ENCODE measurements at places on chromosomes 3 and 15.
A peak's percentile ranks its signal among the peaks of the same experiment; 100 is the strongest.

DNA sequence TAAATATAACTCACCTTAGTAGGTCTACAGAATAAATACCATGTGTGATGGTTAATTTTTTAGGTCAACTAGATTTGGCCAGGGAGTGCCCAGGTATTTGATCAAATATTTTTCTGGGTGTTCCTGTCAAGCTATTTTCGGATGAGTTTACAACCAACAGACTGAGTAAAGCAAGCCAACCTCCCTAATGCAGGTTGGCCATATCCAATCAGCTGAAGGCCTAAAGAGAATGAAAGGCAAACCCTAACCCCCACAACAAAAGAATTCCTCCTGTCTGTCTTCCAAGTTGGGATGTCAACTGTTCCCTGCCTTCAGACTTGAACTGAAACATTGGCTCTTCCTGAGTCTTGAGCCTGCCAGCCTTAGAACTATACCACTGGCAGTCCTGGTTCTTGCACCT, 28.6 kb downstream of the TASOR start:
- no peaks in the 10 kb centered on the region for H3K27me3 ChIP-seq
- DNase-seq: no peak
- H3K36me3 ChIP-seq: peaks cover 15% of the 10 kb centered on the region

GRCh38 chr3:75768303-75769017, 16.9 kb downstream of the ZNF717 start:
- DNase-seq: no peak
- no peak overlapping the region for H3K4me3 ChIP-seq
- H3K27ac ChIP-seq: no peak overlapping the region
- no peaks in the 10 kb centered on the region for H3K4me1 ChIP-seq
- no peaks in the 10 kb centered on the region for H3K36me3 ChIP-seq

DNA sequence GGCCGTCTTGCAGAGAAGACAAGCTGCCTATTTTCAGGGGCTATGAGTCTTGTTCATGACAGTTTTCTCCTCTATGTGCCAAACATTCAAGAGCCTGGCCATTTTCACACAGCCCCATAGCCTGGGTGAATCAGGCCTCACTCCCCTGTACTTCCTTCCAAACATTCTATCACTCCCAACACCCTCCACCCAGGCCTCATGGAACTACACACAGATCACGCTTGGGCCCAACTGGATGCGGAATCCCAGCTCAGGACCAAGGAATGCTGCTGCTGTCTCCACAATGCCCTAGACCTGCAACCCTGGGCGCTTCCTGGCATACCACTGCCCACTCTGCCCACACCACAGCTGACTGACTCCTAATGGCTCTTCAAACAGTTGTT, 39.4 kb upstream of the PCSK6 start:
- H3K27me3 ChIP-seq: no peaks in the 10 kb centered on the region
- no peak overlapping the region for H3K4me3 ChIP-seq
- peak overlapping the region; percentile 14 for H3K27ac ChIP-seq

- H3K4me3 ChIP-seq: no peak overlapping the region
- peak overlapping the region; percentile 52 for H3K27ac ChIP-seq
- no peaks in the 10 kb centered on the region for H3K27me3 ChIP-seq
- peak; percentile 35 for DNase-seq
- peaks cover 12% of the 10 kb centered on the region for H3K4me1 ChIP-seq
Measured at GRCh38 chr15:68609629-68610028, 30.8 kb downstream of the CORO2B start.

GRCh38 chr3:172179680-172180399, 140.5 kb downstream of the FNDC3B start:
- H3K4me1 ChIP-seq: no peaks in the 10 kb centered on the region
- H3K27ac ChIP-seq: no peak overlapping the region

- no peak overlapping the region for H3K27ac ChIP-seq
- H3K4me3 ChIP-seq: no peak overlapping the region
- no peak for DNase-seq
- H3K36me3 ChIP-seq: no peaks in the 10 kb centered on the region
- no peaks in the 10 kb centered on the region for H3K27me3 ChIP-seq
- no peaks in the 10 kb centered on the region for H3K4me1 ChIP-seq
Measured at GRCh38 chr3:72601060-72601459, 247.2 kb downstream of the SHQ1 start.

DNA sequence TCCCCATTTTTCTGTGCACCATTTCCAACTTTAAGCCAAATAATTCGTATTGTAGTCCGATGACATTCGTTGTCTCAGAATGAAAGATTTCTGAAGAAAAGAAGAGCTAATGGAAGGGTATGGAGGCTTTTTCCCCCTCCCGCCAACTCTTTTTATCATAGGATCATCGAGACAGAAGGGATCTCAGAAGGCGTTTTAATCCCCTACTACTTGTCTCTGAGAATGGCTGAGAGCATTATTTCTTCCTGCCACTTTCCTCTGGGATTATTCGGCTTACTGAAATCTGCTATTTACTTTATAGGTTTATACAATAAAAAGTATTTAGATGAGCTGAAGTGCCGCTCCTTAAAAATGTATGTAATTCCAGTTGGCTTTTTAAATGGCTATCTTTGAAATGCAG, 789.8 kb downstream of the EDEM1 start:
- no peak overlapping the region for H3K4me3 ChIP-seq
- no peak overlapping the region for H3K27ac ChIP-seq
- H3K27me3 ChIP-seq: no peaks in the 10 kb centered on the region
- no peaks in the 10 kb centered on the region for H3K4me1 ChIP-seq

- peaks cover 4% of the 10 kb centered on the region for H3K4me1 ChIP-seq
- no peaks in the 10 kb centered on the region for H3K36me3 ChIP-seq
- H3K27ac ChIP-seq: no peak overlapping the region
- H3K27me3 ChIP-seq: peaks cover 10% of the 10 kb centered on the region
- no peak overlapping the region for H3K4me3 ChIP-seq
Measured at GRCh38 chr3:184227481-184227935, 1.9 kb upstream of the VWA5B2 start.

DNA sequence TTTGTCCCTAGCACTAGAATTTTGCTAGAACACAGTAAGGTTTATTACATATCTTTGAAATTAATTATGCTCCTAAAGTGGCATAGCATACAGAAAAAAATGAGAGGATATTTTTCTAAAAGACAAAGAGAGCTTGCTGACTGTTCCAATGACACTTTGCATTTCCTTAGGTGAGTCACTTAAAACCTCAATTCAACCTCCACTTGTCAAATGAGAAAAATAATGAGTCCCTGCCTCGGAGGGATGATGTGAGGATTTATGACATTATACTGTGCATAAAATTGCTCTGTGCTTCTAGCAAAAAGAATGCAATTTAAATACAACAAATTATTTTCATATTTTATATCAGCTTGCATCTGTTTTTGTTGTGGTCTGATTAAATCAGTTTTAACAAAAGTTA, 1417.0 kb upstream of the ALCAM start:
- no peaks in the 10 kb centered on the region for H3K4me1 ChIP-seq
- no peak overlapping the region for H3K27ac ChIP-seq
- H3K4me3 ChIP-seq: no peak overlapping the region
- no peaks in the 10 kb centered on the region for H3K27me3 ChIP-seq

- peaks cover 6% of the 10 kb centered on the region for H3K36me3 ChIP-seq
- H3K27me3 ChIP-seq: no peaks in the 10 kb centered on the region
- no peaks in the 10 kb centered on the region for H3K4me1 ChIP-seq
- no peak overlapping the region for H3K4me3 ChIP-seq
- H3K27ac ChIP-seq: no peak overlapping the region
Measured at GRCh38 chr3:38255627-38256026, 10.0 kb upstream of the SLC22A13 start.

- H3K4me1 ChIP-seq: no peaks in the 10 kb centered on the region
- H3K27me3 ChIP-seq: no peaks in the 10 kb centered on the region
- H3K4me3 ChIP-seq: no peak overlapping the region
- H3K36me3 ChIP-seq: no peaks in the 10 kb centered on the region
Measured at GRCh38 chr15:90654233-90655136, 62.7 kb upstream of the BLM start.

GRCh38 chr3:96994988-96995387, 180.6 kb downstream of the EPHA6 start:
- no peaks in the 10 kb centered on the region for H3K36me3 ChIP-seq
- H3K27me3 ChIP-seq: no peaks in the 10 kb centered on the region
- no peaks in the 10 kb centered on the region for H3K4me1 ChIP-seq
- DNase-seq: no peak
- H3K27ac ChIP-seq: no peak overlapping the region

DNA sequence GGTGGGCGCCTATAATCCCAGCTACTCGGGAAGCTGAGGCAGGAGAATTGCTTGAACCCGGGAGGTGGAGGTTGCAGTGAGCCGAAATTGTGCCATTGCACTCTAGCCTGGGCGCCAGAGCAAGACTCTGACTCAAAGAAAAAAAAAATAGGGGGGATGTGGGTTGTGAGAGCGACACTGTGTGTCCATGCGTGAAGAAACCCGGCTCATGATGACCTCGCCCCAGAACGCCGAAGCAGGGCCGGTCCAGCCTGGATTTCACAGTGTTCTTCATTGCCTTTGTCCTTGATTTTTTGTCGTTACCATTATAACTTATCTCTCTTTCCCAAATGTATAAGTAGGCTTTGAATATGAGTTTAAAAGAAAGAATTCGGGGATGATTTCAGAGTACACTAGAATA, 128.7 kb downstream of the PGPEP1L start:
- no peaks in the 10 kb centered on the region for H3K4me1 ChIP-seq
- no peaks in the 10 kb centered on the region for H3K27me3 ChIP-seq
- H3K27ac ChIP-seq: no peak overlapping the region
- H3K4me3 ChIP-seq: no peak overlapping the region
- DNase-seq: no peak
- H3K36me3 ChIP-seq: no peaks in the 10 kb centered on the region

DNA sequence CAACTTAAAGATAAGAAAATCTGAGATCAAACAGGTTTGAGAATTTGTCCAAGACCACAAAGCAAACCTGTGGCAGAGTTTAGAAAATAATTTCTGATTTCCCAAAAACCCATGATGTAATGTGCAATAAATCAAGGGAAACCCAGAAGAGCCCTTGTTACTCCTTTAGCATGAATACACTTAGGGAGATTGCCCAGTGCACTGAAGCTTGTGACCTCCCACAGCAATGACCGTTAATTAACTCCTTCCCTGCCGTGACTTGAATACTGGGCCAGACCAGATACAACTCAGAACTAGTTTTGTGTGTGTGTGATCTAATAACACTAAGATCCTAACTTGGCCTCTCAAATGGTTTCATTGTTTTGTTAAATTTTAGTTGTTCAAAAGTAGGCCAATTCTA, 2.5 kb downstream of the PRKAR2A start:
- peak overlapping the region; percentile 91 for H3K4me3 ChIP-seq
- H3K27ac ChIP-seq: no peak overlapping the region
- no peaks in the 10 kb centered on the region for H3K4me1 ChIP-seq
- no peaks in the 10 kb centered on the region for H3K36me3 ChIP-seq

- no peaks in the 10 kb centered on the region for H3K36me3 ChIP-seq
- no peak for DNase-seq
- no peaks in the 10 kb centered on the region for H3K27me3 ChIP-seq
- H3K4me3 ChIP-seq: no peak overlapping the region
Measured at GRCh38 chr15:42057799-42058646, 36.3 kb downstream of the PLA2G4D start.

GRCh38 chr3:148778926-148779325, 48.7 kb upstream of the CPB1 start:
- no peaks in the 10 kb centered on the region for H3K4me1 ChIP-seq
- H3K36me3 ChIP-seq: no peaks in the 10 kb centered on the region
- H3K27me3 ChIP-seq: no peaks in the 10 kb centered on the region
- no peak overlapping the region for H3K27ac ChIP-seq

GRCh38 chr3:179276743-179277142, 25.8 kb upstream of the KCNMB3 start:
- no peak overlapping the region for H3K27ac ChIP-seq
- no peaks in the 10 kb centered on the region for H3K27me3 ChIP-seq
- no peak for DNase-seq
- no peaks in the 10 kb centered on the region for H3K36me3 ChIP-seq
- no peak overlapping the region for H3K4me3 ChIP-seq

GRCh38 chr3:12384451-12385233, 95.8 kb downstream of the PPARG start:
- H3K4me3 ChIP-seq: no peak overlapping the region
- H3K27ac ChIP-seq: no peak overlapping the region
- no peaks in the 10 kb centered on the region for H3K36me3 ChIP-seq
- DNase-seq: no peak
- H3K27me3 ChIP-seq: no peaks in the 10 kb centered on the region
- no peaks in the 10 kb centered on the region for H3K4me1 ChIP-seq

DNA sequence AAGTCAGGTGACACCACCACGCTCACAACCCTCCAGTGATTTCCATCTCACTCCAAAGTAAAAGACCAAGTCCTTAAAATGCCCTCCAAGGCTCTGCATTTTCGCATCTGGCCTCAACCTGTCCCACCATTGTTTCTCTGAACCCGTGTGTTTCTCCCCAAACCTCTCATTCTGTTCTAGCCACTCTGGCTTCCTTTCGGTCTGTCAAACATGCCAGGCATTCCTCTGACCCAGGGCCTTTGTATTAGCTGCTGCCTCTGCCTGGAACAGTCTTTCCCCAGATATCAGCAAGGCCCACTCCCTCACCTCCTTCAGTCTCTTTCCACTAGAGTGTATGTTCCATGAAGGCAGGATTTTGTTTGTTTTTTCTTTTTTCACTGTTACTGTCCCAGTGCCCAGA, 16.0 kb downstream of the MAP2K5 start:
- H3K27ac ChIP-seq: no peak overlapping the region
- no peaks in the 10 kb centered on the region for H3K27me3 ChIP-seq
- DNase-seq: no peak
- H3K4me3 ChIP-seq: no peak overlapping the region
- H3K4me1 ChIP-seq: no peaks in the 10 kb centered on the region
- no peaks in the 10 kb centered on the region for H3K36me3 ChIP-seq

GRCh38 chr3:44000586-44000985, 241.1 kb upstream of the TOPAZ1 start:
- peaks cover 3% of the 10 kb centered on the region for H3K4me1 ChIP-seq
- no peak overlapping the region for H3K4me3 ChIP-seq
- H3K27ac ChIP-seq: no peak overlapping the region
- DNase-seq: no peak
- H3K27me3 ChIP-seq: peaks cover 63% of the 10 kb centered on the region

DNA sequence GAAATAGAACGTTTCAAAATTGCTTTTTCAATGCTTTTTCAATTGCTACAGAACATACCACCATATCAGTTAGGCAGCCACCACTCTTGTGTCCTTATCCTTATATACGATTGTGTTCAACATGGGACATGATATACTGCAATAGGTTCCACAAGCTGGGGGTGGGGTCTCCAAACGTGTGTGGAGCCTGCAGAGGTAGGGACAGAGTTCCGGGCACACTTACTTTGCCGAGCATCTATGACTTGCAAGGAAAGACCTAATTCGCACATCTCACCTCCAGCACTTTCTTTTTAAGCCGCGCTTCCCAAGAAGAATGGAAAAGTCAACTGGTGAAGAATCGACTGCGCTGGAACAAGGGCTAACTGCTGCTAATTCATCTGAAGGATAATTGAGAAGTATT, 39.6 kb upstream of the SFMBT1 start:
- no peaks in the 10 kb centered on the region for H3K36me3 ChIP-seq
- no peak overlapping the region for H3K4me3 ChIP-seq
- DNase-seq: peak; percentile 5
- no peaks in the 10 kb centered on the region for H3K4me1 ChIP-seq
- no peaks in the 10 kb centered on the region for H3K27me3 ChIP-seq
- no peak overlapping the region for H3K27ac ChIP-seq

- no peaks in the 10 kb centered on the region for H3K27me3 ChIP-seq
- H3K4me1 ChIP-seq: peaks cover 4% of the 10 kb centered on the region
- H3K27ac ChIP-seq: no peak overlapping the region
Measured at GRCh38 chr3:17354341-17354740, 388.1 kb downstream of the TBC1D5 start.
